ENCODE measurements at places on chromosomes 7 and 10.

DNA sequence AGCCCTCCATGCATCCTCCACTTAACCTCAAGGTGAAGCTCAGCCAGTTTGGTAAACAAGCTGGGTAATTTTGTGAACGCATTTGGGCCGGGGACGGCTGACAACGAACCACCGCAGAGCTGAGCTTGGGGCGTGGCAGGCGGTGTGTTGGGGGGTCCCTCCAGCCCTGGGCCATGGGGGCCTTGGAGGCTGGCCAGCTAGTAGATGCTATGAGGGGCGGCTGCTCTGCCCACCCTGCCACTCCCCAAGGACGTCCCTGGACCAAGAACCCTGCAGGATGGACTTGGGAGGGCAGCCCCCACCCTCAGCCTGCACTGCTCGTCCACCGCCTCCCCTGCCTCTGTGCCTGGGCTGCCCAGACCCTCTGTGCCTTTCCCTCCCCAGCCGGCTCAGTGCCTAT, 12.0 kb upstream of the SCART1 start:
- no peak for DNase-seq

DNA sequence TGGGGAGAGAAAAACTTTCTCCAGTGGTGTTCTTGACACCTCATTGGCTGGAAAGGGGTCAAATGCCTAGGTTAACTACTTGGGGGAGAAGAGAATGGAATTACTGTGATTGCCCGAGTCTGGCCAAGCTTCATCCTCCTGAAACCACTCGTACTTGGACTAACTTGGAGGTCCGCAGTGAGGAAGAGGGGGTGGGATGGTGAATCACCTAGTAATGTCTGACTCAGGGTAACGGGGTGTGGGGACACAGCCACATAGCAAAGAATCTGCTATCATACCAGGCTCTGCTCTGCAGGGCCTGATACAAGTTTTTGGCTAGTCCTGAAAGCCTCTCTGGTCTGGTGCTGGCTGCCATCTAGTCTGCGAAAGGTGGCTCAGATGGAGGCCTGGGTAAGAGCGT, 190.9 kb downstream of the RPS24 start:
- no peak for DNase-seq

DNA sequence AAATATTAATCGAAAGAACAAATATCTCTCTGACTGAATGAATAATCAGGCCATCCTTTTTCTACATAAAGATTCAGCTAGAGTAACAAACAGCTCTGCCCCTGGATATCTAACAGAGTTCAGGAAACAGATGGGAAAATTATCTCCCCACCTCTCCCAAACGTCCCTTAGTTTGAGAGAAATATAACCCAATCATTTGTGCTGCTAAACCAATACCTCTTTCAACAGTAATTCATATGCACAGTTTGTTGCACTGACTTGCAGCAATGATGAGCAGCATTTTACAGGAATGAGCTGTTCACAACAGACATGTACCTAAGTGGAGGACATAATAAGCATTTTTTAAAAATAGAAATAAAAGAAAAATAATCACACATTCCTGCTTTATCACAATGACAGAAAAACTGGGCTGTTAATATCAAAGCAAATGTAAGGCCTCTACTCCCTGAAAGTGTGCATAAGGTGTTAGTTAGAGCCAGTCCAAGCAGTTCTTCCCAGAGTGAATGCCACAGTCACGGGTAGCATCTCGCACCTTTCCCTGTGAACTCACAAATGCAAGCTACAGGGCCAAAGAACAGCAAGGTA, 2.3 kb downstream of the CREB3L2 start:
- no peak for DNase-seq

DNA sequence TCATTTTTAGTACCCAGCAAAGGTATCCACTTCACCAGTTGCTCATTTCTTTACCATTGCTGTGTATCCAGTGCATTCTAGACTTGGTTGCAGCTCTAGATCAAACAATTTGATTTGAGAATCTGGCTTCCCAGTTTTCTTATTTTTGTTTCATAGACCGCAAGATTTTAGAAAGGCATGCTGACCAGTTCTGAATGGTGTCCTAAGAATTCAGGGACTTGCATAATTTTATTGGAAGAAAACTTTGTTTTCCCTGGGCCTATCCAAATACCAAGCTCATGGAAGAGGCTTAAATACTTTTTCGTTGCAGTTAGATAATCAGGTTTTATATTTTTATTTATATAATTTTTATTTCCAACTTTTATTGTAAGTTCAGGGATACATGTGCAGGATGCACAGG, 58.3 kb downstream of the BICC1 start:
- no peak for DNase-seq

- no peak for DNase-seq
Observed at GRCh38 chr7:120941064-120941463, 9.5 kb upstream of the ING3 start.

DNA sequence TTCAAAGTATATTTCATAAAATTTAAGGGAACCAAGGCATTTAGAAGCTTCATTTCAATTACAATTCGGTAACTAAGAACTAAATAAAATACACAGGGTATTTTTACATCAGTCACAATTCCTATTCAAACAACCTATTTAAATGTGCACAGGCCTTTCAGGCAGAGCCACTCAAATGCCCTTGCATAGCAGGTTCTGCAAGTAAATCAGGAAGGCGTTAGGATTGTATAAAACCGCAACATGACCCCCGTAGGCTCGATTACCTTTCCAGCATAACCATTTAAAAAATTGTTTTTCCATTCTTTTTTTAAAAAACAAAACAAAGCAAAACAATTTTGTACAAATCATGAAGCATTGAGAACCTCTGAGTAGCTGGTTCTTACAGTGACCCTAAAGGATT, 289.9 kb upstream of the SP8 start:
- DNase-seq, result no peak

DNA sequence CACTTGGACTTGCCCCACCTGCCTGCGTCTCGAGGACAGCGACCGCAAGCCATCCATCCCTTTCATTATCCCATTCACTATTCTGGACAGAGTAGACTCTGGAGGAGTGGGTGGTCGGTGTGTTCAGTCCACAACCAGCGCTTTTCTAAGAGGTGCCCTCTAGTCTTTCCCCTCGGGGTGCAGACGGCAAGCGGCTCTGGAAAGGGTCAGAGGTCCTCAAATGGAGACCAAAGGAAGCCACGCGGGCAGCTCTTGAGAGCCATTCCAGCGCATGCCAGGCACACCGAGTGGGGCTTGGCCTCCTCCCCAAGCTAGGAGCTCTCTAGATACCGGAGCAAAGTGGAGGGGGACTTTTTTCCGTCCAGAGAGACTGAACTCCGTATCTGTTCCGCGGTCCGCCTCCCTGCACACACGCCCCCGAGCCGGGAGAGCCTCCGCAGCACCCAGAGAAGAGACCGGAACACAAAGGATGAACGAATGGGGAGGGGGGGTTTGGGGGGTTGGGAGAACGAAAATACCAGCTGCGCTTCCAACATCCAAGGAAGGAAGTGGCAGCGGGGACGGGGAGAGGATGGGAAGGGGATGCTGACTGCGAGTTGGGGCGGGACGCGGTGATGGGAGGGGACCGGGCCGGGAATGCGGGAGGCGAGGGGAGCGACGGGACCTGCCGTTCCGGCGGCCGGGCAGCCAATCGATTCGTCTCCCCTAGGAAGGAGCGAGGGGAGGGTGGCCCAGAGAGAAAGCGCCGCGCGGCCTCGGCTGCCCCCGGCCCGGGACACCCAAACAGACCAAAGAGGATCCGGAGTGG, 515 bp downstream of the GSDME start:
- no peak for DNase-seq

- DNase-seq, result no peak
Observed at GRCh38 chr7:32071466-32072091, 1.4 kb upstream of the PDE1C start.

DNA sequence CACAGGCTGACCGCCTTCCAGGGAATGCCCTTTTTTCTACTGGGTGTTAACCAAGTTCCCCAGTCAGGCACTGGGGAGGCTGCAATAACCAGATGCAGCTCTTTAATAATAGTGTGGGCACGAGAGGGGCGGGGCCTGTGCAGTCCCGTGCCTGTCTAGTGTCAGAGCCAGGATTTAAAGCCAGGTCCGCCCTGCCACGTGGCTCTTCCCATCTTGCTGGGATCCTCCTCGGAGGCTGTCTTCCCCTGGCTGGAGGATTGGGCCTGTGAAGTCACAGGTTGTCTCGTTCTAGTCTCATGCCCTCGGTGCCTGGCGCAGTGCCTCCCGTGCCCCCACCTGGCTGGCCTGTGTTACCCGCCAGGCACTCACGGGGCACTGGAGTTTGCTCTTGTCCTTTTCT, 25.2 kb downstream of the TMEM120A start:
- no peak for DNase-seq

Data from stimulated activated CD8-positive, alpha-beta memory T cell treated with anti-CD3 and anti-CD28 coated beads, Interleukin-4, amount 100 ng/mL, for 1 hour (primary cell).